SK-N-SH (cell line): ENCODE measurements at places on chromosomes 7 and 10.

DNA sequence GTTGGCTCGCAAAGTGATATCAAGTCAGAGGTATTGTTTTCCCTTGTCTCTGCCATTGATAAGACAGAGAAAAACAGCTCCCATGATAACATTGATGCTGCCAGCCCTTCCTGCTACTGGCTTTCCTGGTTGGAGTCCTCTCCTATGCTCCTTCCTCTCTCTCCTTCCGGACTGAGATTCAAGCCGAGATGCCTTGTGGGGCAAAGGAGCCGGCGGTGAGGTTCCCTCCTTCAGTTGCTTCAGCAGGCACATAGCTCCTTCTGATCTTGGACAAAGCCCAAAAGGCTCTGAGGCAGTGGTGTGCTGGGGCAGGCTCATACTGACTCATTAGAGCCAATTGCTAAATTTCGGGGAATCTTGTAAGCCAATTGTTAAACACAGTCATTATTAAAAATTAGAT, 8.8 kb upstream of the ZCCHC24 start:
- no peak for DNase-seq

- no peak for DNase-seq
These were observed 85.7 kb upstream of the COL13A1 start for GRCh38 chr10:69715899-69716606.

DNA sequence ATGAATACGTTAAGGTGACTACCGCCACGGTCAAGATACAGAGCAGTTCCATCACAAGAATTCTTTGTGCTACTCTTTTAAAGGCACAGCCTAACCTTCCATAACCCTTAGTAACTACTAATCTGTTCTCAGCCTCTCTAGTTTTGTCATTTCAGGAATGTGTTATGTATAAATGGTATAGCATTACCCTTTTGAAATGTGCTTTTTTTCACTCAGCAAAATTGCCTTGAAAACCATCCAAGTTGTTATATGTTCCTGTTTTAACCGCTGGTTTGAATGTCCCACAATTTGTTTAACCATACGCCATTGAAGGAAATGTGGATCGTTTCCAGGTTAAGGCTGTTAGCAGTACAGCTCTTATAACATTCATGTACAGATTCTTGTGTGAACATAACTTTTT, 32.0 kb downstream of the WAC start:
- DNase-seq: no peak

DNA sequence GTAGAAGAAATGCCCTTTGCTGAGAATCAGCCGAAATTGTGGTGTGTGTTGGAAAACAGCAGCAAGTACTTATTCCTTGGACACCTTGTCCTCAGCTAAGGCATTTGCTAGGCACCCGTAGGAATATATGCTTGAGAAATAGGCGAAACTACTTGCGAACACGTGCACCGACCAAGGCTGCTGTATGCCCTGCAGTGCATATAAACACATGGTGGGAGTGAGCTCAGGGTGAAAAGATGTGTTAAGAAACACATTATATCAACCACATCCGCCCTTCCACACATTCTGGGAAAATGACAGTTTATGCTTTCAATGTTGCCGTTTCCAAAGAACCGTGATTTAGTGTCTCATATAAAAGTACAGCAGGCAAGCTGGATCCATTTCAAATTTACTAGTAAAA, 199.2 kb downstream of the JCAD start:
- no peak for DNase-seq
